Neural progenitor cell (in vitro differentiated cells): ENCODE measurements at places on chromosomes 13 and 19.

DNA sequence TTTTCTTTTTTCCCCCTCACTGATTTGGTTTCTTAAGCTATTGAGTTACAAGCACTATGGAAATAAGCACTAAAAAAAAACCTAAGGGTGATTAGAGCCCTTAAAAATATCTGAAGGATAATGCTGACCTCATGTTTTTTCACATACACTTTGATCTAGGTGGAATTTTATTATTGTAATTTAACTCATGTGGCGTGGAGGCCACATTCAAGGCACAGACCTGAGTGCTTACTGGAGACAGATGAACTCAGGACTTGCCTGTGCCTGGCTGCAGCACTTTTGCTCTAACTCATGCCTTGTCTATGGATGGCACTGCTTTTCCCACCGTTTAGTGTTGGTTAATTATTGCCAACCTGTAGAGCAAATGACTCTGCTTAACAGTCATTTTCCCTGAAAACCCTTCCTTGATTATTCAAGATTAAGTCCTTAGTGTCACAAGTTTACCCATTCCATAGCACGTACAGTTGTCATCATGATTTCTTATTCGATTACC is 541.4 kb downstream of the GPC6 start:
- H3K27me3 ChIP-seq, result no peaks in the 10 kb centered on the region
- DNase-seq, result no peak
- H3K4me1 ChIP-seq, result peaks cover 59% of the 10 kb centered on the region
- no peak overlapping the region for H3K27ac ChIP-seq
- H3K4me3 ChIP-seq, result no peak overlapping the region

DNA sequence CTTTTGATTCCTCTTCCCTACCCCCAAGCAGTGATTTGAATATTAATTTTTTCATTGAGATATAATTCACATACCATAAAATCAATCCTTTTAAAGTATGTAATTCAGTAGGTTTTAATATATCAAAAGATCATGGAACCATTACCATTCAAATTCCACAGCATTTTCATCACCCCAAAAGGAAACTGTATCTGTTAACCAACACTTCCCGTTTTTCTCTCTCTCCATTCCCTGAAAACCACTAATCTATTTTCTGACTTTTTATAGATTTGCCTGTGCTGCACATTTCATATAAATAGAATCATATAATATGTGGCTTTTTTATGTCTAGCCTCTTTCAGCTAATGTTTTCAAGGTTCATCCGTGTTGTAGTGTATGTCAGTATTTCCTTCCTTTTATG is 107.1 kb downstream of the PAN3 start:
- H3K27ac ChIP-seq, result no peak overlapping the region
- H3K4me1 ChIP-seq, result no peaks in the 10 kb centered on the region
- H3K27me3 ChIP-seq, result no peaks in the 10 kb centered on the region
- DNase-seq, result no peak
- H3K36me3 ChIP-seq, result peaks cover 7% of the 10 kb centered on the region

GRCh38 chr13:45899406-45899805 is 47.9 kb upstream of the SIAH3 start:
- no peaks in the 10 kb centered on the region for H3K27me3 ChIP-seq
- no peaks in the 10 kb centered on the region for H3K4me1 ChIP-seq
- no peak for DNase-seq
- H3K36me3 ChIP-seq, result no peaks in the 10 kb centered on the region

DNA sequence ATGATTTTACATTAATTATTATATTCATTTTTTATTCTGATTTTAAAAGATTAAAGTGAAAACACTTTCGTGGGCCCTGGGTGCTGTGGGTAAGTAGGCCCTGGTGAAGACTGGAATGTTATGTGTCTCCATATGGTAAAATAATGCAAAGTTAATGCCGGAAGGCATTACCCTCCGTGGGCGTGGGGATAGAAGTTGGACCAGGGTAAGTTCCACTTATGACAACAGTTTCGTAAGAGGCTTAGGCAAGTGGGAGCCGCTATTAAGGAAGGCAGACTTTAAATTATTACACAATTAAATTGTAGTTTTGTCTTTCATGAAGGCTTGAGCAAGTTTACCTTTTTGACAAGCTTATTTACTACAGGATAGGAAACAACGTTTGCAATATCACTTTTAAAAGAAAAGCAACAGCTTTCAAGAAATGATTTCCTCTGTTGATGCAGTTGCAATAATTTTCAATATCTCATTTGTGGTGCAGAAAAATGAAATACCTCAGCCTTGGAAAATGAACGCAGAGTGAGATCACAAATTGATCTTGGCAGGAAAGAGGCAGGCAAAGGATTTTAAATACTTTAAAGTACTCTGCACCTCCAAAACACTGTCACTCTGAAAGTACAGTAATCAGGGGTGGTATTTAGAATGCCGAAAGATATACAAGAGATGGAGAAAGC is 310.6 kb downstream of the DCT start:
- no peak overlapping the region for H3K27ac ChIP-seq
- H3K4me3 ChIP-seq, result no peak overlapping the region
- H3K36me3 ChIP-seq, result no peaks in the 10 kb centered on the region
- H3K4me1 ChIP-seq, result peaks cover 17% of the 10 kb centered on the region
- DNase-seq, result no peak

DNA sequence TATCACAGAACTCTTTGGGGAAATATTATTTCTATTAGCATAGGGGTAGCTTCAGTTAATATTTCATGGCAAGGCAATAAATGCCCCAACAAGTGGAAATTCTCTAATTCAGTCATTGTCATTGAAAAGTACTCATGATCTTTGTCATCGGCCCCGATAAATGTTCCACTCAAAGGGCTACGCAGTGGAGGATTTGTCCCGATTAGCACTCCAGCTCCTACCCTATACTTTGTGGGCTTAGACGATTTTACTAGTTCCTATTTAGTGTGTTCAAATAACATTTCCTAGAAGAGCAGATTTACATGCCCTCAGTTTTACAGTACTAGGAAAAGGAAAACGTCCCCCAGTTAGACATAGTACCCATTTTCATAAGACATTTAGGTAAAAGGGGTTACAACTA is 38.0 kb upstream of the ATP12A start:
- no peaks in the 10 kb centered on the region for H3K4me1 ChIP-seq
- H3K27ac ChIP-seq, result no peak overlapping the region
- no peak overlapping the region for H3K4me3 ChIP-seq
- H3K36me3 ChIP-seq, result no peaks in the 10 kb centered on the region

DNA sequence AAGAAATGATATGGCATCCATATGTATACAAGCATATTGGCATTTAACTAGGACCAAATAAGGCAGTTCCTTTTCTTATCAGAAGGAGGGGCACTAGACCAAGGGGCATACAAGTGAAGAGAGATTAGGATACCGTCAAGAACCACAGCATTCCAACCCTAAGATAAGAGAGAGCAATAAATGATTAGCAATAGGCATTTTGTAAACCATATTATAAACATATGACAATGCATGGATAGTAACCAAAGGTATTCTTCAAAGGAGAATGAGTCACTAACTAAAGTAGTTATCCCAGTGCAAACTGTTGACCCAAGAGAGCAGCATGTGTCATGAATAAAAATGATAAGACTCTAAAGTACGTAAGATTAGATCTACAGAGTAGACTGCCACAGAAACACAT is 500.9 kb upstream of the HTR2A start:
- no peaks in the 10 kb centered on the region for H3K4me1 ChIP-seq
- no peak for DNase-seq
- no peak overlapping the region for H3K27ac ChIP-seq
- H3K36me3 ChIP-seq, result no peaks in the 10 kb centered on the region

- no peak overlapping the region for H3K27ac ChIP-seq
- H3K36me3 ChIP-seq, result no peaks in the 10 kb centered on the region
- H3K4me1 ChIP-seq, result no peaks in the 10 kb centered on the region
- H3K4me3 ChIP-seq, result no peak overlapping the region
- no peak for DNase-seq
- H3K27me3 ChIP-seq, result no peaks in the 10 kb centered on the region
Measured at GRCh38 chr13:47166336-47166735, 269.5 kb upstream of the HTR2A start.

DNA sequence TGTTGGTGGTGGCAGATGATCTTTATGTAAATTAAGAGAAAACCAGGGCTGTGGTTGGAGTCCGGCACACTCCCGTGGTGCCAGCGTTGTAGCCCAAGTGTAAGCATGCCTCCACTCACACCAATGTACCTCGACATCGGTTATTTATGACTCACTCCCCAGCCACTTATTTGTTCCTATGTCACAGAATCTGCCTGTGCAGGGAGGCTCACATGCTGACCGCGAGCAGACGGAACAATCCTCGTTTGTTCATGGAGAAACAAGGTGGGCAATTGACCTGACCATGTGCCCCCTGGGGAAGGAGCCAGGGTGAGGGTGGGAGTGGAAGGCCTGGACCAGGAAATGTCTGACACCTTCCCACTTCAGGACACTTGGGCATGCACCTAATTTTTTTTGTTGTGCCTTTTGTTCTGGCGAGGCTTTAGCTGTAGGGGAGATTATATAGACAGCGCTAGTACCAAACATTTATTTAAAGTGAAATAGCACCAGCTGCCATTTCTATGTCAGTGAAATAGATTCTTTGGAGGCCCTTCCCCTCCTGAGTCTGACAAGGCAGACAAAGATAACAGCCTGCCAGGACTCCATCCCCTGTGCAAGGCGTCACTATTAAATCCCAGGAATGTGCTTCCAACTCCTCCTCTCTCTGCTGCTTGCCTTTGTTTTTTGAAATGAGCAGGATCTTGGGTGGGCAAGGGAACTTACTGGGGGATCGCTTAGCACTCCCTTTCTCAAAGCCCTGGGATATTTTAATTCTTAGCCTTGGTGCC is 394.2 kb downstream of the FGF9 start:
- H3K36me3 ChIP-seq, result no peaks in the 10 kb centered on the region
- H3K27ac ChIP-seq, result no peak overlapping the region
- H3K27me3 ChIP-seq, result no peaks in the 10 kb centered on the region
- H3K4me1 ChIP-seq, result peaks cover 27% of the 10 kb centered on the region
- peak; percentile 70 for DNase-seq
- no peak overlapping the region for H3K4me3 ChIP-seq

GRCh38 chr19:49808711-49809159 is 4.4 kb downstream of the FUZ start:
- H3K4me3 ChIP-seq, result peak overlapping the region; percentile 49
- peaks cover 15% of the 10 kb centered on the region for H3K4me1 ChIP-seq
- peak; percentile 99 for DNase-seq
- no peaks in the 10 kb centered on the region for H3K36me3 ChIP-seq
- H3K27me3 ChIP-seq, result no peaks in the 10 kb centered on the region

DNA sequence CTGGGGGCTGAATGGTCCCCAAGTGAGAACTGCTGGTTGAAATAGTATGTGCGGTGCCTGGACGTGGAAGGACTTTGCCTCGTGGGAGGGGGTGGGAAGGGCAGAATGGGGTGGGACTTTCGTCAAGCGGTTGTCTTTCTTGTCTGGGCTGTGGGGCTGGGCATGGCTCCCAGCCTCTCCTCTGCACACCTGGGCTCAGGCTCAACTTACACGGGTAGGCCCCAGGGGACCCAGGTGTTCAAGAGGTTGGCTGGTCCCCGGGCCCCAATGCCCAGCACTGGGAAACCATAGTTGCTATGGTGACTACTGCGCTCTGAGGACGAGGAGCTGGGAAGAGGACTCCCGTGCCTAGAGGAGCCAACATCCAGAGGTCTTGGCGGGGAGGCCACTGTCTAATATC is 7.3 kb downstream of the NWD1 start:
- no peak overlapping the region for H3K27ac ChIP-seq
- no peaks in the 10 kb centered on the region for H3K36me3 ChIP-seq
- H3K4me1 ChIP-seq, result no peaks in the 10 kb centered on the region
- no peak for DNase-seq

DNA sequence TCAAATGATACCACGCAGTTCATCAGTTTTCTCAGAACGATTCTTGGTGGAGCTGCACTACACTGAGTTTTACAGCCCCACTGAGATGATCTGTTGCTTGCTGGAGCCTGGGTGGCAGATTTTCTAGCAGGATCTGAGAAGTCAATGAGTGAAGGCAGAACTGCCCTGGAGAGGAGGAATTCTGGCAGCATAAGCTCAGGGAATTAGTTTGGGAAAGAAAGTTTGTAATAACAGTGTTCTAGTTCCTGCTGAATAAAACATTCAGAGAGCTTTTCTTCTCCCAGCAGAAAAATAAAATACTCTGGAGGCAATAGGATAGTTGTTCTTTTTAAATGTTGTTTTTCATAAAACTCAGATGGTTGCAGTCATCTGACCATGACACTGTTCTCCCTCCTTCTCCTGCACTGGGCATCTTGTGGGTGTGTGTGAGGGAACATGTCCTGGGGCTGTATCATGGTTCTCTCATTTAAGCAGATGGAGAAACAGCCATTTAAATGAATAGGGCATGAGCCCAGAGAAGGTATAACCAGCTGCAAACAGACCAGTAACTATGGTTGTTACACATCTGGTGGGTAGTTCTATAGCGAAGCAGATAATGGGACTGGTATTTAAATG is 29.6 kb downstream of the OLFM4 start:
- H3K36me3 ChIP-seq, result no peaks in the 10 kb centered on the region
- no peak overlapping the region for H3K27ac ChIP-seq
- H3K27me3 ChIP-seq, result no peaks in the 10 kb centered on the region

DNA sequence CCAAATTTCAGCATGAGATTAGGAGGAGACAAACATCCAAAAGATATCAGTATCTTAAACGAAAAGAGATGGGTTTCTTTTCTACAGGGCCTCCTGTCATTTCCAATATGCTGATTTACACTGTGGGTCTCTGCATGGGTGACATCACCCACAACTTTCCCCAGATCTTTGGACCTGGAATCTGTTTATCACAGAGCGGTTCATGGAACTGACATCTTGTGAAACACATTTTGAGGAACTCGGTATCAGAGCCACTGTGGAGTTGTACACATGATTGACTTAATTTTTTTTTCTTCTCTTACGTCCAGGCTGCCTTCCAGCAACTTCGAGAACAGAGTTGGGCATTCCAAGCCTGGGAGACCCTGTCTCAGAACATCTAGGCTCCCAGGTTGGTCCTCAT is 80.2 kb upstream of the SERP2 start:
- H3K27ac ChIP-seq, result no peak overlapping the region
- H3K4me1 ChIP-seq, result no peaks in the 10 kb centered on the region
- H3K4me3 ChIP-seq, result no peak overlapping the region
- H3K27me3 ChIP-seq, result no peaks in the 10 kb centered on the region
- no peak for DNase-seq

DNA sequence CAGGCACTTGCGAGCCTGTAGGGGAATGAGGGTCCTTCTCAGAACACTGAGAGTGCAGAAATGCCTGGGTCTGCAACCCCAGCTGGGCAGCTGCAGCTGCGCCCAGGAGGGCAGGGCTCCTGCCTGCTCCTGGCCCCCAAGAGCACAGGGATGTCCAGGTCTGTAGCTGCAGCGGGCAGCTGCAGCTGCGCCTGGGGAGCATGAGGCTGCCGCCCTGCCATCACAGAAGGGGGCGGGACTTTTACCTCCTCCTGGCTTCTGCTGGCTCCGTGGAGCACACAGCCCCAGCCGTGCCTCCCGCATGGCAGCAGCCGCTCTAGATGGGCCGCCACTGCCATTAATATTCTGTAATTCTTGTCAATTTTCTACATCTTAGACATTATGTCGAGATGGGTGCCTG is 17.8 kb downstream of the CPB2 start:
- no peak overlapping the region for H3K27ac ChIP-seq
- DNase-seq, result no peak
- no peaks in the 10 kb centered on the region for H3K4me1 ChIP-seq
- H3K27me3 ChIP-seq, result no peaks in the 10 kb centered on the region
- no peaks in the 10 kb centered on the region for H3K36me3 ChIP-seq

GRCh38 chr13:51848674-51849073 is 3.7 kb upstream of the TMEM272 start:
- H3K27me3 ChIP-seq, result no peaks in the 10 kb centered on the region
- H3K4me3 ChIP-seq, result no peak overlapping the region
- DNase-seq, result no peak
- H3K27ac ChIP-seq, result no peak overlapping the region
- no peaks in the 10 kb centered on the region for H3K36me3 ChIP-seq
- no peaks in the 10 kb centered on the region for H3K4me1 ChIP-seq

- no peak overlapping the region for H3K4me3 ChIP-seq
- H3K36me3 ChIP-seq, result no peaks in the 10 kb centered on the region
- peaks cover 8% of the 10 kb centered on the region for H3K4me1 ChIP-seq
- H3K27ac ChIP-seq, result no peak overlapping the region
- H3K27me3 ChIP-seq, result no peaks in the 10 kb centered on the region
- no peak for DNase-seq
Measured at GRCh38 chr19:16575282-16575681, 3.1 kb upstream of the SLC35E1 start.
